Brain microvascular endothelial cell (primary cell): ENCODE measurements at places on chromosomes 5 and 9.

DNA sequence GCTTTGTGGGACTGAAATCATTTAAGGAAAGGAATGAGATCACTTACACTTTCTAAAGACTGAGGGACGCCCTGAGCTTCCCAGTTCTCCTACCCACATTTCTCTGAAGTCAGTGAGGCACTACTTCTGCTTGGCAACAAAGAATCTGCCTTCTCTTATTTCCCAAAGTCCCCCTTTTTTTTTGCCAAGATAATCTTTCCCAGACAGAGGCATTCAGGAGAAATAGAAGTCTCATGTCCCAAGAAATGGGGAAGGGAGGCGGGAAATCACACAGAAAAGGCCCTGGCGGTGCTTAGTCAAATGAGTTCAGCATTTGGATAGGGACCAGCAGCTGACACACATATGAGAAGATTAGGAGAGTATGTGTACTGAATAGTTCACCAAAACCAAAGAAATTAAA, 159.7 kb downstream of the MUSK start:
- peak; percentile 46 for DNase-seq

GRCh38 chr9:90988318-90988717, 186.7 kb downstream of the SYK start:
- no peak for DNase-seq

DNA sequence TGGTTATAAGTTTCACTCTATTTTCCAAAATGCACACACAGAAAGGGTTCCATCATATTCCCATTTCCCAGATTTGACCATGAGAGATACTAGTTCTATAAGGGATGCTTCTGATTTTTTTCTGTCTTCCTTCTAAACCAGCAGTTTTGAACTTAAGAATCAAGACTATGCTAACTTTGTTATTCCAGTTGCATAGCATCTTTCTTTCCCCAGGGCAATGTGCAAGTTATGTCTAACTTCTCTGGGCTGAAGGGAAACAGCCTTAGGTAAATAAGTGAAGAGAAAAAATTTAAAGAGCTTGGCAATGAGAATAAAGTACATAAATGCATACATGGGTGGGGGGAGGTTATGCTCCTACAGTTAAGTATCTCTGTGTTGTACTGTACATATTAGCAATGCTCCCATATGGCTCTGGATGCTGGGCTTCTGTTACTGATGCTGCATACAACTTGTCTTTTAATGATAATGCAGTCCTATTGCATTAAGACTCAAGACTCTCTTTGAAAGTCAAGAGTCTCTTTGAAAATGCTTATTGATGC, 125.8 kb upstream of the SLC12A2 start:
- DNase-seq = no peak

DNA sequence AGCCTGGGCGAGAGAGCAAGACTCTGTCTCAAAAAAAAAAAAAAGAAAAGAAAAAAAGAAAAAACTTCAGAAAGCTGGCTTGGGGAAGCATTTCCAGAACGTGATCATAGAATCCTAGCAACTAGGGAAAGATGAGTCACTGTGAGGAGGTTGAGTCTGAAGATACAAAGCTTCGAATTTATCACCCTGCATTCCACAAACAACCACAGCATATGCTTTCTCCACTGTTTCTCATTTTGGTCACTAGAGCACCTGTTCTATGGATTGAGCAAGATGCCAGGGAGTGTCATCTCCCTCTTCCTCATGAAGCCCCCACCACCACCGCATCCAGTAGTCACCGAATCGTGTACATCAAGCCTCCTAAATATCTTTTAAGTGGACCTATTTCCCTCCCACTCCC, 37.9 kb downstream of the SEMA5A start:
- peak; percentile 59 for DNase-seq

DNA sequence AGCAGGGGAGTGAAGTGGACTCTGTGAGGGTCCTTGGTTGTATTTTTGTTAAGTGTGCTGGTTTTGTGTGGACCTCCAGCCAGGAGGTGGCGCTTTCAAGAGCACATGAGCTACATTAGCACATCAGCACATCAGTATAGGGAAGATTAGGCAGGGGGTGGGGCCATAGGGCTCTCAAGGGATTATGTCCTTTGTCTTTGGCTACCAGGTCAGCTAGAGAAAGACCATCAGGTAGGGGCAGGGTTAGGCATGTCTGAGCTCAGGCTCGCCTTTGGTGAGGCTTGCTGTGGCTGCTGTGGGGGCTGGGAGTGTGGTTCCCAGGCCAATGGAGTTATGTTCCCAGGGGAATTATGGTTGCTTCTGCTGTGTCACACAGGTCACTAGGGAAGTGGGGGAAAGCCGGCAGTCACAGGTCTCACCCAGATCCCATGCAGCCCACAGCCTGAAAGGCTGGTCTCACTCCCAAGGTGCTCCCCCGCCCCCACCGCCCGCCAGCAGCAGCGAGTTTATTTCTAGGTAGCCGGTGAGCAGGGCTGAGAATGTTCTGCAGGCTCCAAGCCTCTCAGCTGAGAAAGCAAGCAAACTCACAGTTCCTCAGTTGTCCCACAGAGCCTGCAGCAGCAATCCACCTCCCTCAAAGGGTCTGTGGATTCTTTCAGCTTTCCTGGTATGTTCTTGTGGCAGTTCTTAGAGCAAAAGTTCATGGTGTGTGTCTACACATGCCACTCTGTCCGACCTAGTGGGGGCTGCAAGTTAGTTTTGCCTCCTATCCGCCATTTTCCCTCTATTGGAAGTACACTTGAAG, 13.7 kb downstream of the OR1J1 start:
- DNase-seq = no peak

- DNase-seq = peak; percentile 53
These were observed 1.4 kb upstream of the LHFPL2 start for GRCh38 chr5:78649861-78650496.

DNA sequence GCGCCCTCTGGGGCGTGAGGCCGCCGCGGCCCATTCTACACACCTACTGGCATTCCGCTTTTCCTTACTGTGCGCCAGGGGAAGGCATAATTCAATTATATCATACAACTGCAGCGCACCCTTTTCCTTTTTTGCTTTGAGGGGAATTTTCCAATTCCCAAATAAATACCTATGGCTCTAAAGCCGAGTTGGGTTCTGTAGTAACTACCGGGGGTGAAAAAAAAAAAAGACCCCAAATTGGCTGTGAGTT, 34.1 kb upstream of the NFIB start:
- no peak for DNase-seq

GRCh38 chr5:22351178-22351577, 502.0 kb downstream of the CDH12 start:
- DNase-seq = no peak
